CD4-positive, alpha-beta T cell treated with Interleukin-21 for 1 hour (primary cell): ENCODE measurements at places on chromosomes 7 and 10.

GRCh38 chr7:33334349-33334748 lies 205.0 kb downstream of the BBS9 start:
- DNase-seq, result no peak

GRCh38 chr7:133576612-133577168 lies 323.8 kb downstream of the EXOC4 start:
- DNase-seq, result no peak

DNA sequence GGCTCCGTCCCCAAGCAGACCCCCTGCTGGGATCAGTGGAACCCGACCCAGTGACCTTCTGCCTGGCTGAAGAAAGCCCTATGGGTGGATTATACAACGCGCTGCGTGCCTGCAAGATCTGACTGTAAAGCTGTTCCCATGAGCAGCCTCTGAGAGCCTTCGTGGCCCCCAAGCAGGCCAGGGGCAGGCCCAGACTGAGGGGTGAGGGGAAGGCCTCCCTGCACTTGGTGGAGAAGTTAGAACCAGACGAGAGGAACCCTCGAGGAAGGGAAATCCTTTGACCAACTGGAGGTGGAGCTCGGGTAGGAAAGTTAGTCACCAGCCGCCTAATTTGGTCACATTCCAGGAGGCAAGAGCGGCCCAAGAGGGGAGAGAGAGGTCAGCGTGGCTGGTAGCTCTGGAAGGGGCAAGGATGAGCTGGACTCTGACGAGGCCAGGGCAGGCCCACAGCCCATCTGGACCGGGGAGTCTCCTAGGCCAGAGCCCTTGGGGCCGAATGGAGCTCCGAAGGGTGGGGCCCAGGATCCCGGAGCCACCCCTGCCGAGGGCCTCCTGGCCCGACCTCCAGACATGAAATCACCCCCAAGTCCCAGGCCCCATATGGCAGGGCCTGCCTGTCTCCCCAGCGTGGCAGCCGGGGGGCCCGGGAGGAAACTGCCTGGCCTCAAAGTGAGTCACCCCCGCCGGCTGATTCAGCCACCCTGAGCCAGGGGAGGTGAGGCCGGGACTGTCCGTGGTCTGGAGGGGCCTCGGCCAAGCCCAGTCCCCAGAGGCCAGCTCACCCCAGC lies 23.3 kb upstream of the PDGFA start:
- DNase-seq, result no peak

- peak; percentile 44 for DNase-seq
Observed at GRCh38 chr7:65251851-65252620, 121.6 kb upstream of the ZNF92 start.

DNA sequence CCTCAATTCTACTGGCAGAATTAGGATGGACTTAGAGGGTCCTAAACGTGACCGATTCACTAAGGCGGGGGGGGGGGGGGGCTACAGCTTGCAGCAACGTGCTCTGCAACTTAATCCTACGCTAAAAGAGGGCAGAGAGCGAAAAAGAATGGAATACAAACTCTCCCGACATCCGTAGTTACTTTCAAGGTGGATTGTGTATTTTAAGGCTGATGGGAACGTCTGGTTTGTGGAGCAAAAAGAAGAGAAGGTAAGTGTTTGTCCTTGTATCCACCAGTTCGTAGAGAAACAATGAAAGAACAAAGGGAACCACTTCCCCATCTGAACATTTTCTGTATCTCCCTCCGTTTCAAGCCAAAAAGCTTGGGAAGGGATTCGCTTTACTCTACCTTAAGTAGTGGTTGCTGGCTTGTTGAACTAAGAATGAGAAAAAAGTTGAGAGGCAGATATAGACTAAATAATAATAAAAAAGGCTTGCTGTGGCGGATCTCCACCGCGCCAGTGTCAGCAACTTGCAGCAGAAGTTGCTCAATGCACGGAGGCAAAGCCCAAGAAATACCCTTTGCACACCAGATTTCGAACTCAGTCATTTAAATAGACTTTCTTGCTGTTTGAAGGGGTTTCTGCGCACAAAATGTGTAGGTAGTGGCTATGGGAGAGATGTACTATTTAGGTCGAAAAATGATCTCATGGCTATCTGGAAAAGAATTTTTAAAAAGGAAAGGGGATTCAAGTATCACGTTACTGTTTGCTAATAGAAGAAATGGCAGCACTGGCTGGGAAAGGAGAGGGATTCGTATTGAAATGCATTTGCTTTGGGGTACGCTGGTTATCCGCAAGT lies 736 bp downstream of the SKIDA1 start:
- no peak for DNase-seq

- no peak for DNase-seq
Observed at GRCh38 chr7:140643416-140643815, 2.8 kb upstream of the DENND2A start.

DNA sequence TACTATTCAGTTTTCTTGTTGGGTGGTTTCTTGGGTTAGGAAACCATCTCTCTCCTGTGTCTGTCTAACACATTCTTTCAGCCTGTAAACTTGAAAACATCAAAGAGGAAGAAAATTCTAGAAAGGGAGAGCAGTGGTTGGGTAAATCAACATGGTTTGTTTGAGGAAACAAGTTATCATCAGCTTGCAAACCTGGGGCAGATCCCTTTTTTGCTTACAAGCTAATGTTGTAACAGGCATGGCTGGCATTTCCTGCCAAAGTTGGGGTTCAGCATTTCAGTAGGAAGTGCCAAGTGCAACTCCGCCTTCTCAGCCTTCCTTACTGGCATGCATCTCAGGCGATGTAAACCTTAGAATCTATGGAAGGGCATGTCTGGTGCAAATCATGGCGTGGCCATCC lies 112.6 kb downstream of the EEPD1 start:
- DNase-seq, result no peak

GRCh38 chr7:28748933-28749584 lies 209.1 kb downstream of the TRIL start:
- no peak for DNase-seq

GRCh38 chr7:149430192-149430591 lies 30.7 kb downstream of the ZNF777 start:
- DNase-seq, result no peak

DNA sequence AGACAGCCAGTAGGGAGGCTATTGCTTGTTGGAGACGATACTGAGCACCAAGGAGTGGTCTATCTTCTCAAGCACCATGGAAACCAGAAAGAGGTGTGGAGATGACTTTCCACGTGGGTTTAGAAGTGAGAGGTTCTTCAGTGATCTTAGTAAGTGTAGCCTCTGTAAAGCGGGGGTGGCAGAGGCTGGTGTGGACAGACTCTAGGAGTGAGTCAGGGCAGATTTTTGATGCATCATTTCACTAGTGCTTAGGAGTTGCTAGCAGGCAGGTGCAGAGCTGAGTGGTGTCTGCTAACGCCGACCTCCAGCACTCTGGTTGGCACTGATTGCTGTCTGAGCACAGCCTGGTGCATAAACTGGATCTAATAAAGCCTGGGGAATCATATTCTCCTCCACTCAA lies 78.4 kb upstream of the ADO start:
- no peak for DNase-seq

- DNase-seq, result peak; percentile 1
Observed at GRCh38 chr7:42227541-42227935, 9.5 kb downstream of the GLI3 start.

- peak; percentile 85 for DNase-seq
Observed at GRCh38 chr10:128211953-128212727, 85.9 kb upstream of the MKI67 start.

- DNase-seq, result no peak
Observed at GRCh38 chr10:123885406-123886170, 6.0 kb downstream of the CPXM2 start.

GRCh38 chr10:33483816-33484190 lies 149.3 kb upstream of the NRP1 start:
- DNase-seq, result no peak

GRCh38 chr7:128000854-128001265 lies 30.4 kb downstream of the LRRC4 start:
- DNase-seq, result no peak

- peak; percentile 3 for DNase-seq
Observed at GRCh38 chr7:111528331-111528730, 34.0 kb downstream of the IMMP2L start.

GRCh38 chr10:100894033-100894432 lies 18.7 kb upstream of the SLF2 start:
- DNase-seq, result no peak

GRCh38 chr7:94907811-94908322 lies 473 bp downstream of the PPP1R9A start:
- DNase-seq, result no peak

DNA sequence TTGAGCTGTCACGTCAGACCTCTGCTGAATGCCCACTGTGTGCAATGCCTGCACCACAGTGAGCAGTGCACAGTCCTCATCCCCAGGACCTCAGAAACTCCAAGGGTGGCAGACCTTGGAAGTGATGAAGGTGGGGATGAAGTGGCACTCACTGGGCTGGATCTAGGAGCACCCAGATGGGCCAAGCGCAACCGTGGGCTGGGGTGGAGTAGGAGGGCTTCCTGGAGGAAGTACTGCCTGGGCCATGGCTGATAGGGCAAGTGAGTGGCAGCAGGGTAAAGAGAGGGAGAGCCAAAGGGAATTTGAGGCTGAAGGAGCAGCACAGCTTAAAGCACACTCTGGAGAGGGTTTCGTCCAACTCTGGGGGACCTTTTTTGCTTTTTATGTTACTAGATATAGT lies 52.3 kb downstream of the RBM20 start:
- no peak for DNase-seq

DNA sequence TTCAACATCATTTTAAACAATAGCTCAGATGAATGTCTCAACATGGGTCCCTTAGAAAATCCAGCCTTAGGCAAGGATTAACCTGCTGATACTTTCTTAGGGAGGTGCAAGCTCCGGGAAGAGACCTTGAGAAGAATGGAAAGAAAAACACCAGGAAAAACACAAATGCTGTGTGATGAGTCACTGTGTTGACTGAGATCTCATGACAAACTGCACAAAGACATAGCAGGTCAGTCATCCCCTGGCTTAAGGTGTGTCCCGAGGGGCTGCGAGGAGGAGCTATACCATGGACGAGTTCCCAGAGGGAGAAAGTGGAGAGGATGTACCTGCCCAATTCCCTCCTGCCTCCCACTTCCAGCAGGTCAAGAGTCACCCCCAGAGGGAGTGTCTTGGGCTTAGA lies 98.0 kb downstream of the TEX36 start:
- DNase-seq, result no peak

GRCh38 chr10:85610381-85611092 lies 756.1 kb downstream of the GRID1 start:
- no peak for DNase-seq

GRCh38 chr10:117926491-117926890 lies 120.2 kb downstream of the RAB11FIP2 start:
- no peak for DNase-seq

DNA sequence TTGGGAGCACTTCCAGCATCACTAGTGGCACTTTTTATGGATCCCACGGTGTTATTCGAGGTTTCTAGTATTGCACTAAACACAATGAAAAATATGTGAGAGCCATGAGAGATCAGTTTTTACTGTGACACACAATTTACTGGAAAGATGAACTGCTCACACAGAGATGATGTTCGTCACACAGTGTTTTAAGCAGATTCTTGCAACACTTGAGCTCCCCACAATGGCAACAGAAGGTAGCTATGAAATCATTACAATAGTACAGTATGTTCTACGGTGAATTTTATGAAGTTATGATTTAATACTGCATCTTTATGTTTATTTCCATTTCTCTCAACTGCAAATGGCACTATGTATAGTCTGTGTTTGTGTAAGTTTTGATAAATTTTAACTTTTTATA lies 27.4 kb upstream of the ENTPD1 start:
- DNase-seq, result no peak

GRCh38 chr7:6530626-6531491 lies 20.4 kb downstream of the GRID2IP start:
- peak; percentile 64 for DNase-seq

DNA sequence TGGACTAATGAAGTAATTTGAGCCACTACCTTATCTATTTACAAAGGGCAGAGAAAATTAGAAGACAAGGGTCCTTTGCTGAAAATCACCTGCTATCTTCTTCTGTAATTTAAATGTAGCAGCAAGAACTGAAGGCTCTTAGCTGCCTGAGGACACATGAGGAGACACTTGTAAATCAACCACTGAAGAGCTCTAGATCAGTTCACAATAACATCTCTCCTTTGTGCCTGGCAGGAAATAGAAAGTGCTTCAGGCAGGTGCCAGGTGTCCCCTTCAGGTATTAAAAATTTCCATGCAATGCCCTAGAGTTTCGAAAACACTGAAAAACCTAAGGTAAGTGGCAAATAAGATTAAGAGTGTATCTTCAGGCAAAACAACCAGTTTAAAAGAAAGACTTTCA lies 474.6 kb downstream of the GRM8 start:
- DNase-seq, result no peak

DNA sequence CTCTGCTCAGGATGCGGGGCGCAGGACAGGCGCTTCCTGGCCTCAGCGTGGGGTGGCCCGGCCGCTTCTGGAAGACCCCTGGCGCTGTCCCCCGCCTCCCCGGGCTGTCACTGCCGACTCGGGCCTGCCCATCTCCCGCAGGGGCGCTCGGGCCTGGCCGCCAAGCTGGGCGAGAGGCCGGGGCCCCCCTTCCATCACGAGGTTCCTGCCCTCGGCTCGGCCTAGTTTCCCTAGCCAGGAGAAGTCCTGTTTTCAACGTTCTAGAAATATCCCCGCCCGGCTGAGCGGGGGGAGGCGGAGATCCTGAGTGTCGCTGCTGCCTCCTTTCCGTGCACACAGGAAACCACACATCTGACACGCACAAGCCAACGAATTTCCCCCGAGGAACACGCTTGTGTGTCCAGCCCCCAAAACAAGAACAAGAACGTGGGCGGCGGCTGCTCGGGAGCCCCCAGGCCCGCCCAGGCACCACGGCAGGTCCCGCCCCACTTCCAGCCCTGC lies 33.7 kb downstream of the AP5Z1 start:
- DNase-seq, result peak; percentile 30

DNA sequence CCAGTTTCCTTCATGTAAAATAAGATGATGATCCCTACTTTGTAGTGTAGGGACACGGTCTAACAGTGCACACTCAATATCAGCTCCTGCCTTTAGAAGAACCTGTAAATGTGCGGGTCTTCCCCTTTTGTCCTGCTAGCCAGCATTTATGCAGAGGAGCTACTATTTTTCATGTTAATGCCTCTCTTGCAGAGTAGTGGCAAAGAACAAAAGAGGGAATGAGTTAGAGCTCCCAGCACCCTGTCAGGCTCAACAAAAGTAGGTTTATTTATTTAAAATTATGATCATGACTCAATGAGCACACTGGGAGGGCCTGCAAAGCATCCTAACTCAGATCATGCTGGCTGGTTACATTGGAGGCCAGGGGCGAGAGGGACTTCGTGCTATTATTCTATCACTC lies 414.5 kb upstream of the COBL start:
- DNase-seq, result no peak
